ENCODE measurements at places on chromosomes 3 and 15.

DNA sequence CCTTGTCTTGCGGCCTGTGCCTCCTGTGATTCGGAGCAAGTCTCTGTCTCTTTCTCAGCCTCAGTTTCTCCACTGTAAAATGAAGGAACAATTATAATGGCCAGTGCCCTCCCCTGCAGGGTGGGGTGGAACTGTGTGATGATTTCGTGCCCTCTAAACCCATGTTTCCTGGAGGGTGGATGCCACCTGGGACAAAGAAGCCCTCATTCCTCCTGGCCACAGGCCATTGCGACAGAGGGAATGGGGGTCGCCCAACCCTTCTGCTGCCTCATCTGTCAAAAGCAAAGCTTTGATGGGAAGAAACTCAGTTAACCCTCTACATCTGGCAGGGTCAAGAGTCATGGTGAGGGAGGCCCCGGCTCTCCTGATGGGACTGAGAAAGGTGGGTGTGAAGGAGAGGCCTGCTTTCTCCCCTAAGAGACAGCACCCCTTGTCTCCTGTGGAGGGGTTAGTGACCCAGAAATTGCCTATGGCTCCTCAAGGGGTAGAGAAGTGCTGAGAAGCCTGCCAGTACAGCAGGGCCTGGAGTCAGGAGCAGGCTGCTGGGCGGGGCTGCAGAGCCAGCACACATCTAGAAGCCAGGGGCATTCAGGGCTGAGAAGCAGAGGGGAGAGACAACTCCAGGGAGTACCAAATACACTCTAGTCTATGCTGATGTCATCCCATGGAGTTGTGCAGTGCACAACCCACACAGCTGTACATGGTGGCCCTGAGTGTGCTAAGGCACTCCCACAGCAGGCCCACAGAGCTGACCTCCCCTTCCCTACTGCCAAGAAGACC lies 61.0 kb downstream of the PLXNA1 start:
- no peak for DNase-seq

- no peak for DNase-seq
Observed at GRCh38 chr3:124425972-124426371, 304.3 kb upstream of the UMPS start.

DNA sequence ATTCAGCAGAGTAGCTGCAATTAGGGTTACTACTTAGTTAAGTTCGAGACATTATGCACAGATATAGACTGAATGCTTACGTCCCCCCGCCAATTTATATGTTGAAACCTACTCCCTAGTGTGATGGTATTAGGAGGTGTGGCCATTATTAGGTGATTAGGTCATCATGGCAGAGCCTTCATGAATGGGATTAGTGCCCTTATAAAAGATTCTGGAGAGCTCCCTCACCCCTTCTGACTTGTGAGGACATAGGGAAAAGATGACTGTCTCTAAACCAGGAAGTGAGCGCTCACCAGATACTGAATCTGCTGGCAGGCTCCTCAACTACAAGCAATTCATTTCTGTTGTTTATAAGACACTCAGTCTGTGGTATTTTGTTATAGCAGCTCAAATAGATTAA lies 25.6 kb upstream of the TEX9 start:
- DNase-seq, result no peak

GRCh38 chr3:5663601-5664000 lies 476.1 kb downstream of the EDEM1 start:
- no peak for DNase-seq

- no peak for DNase-seq
Observed at GRCh38 chr3:76685858-76686257, 354.0 kb upstream of the ROBO2 start.

Data from NCI-H1105 treated with DMSO at 0.1 percent for 48 hours (cell line).